NCI-H345 (cell line): ENCODE measurements at places on chromosomes 3 and 15.
A peak's percentile ranks its signal among the peaks of the same experiment; 100 is the strongest.

GRCh38 chr3:113222451-113223086 lies 11.2 kb downstream of the BOC start:
- peak; percentile 67 for DNase-seq

DNA sequence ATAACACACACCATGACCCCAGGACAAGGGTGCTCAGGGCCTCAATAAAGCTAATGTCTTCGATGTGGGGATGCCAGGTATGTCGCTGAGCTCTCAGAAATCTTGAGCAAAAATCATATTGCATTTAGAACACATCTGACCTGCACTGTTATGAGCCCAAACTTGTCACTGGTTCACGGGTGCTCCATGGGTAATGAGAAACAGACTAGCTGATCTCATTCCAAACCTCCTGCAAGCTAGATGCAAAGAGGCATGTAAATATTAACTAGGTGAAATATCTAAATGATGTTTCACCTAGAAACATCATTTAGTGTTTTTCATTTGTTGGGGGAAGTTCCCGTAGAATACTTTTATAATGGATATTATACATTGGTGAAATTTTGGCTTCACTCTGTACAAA lies 549.4 kb downstream of the OCA2 start:
- DNase-seq, result no peak

DNA sequence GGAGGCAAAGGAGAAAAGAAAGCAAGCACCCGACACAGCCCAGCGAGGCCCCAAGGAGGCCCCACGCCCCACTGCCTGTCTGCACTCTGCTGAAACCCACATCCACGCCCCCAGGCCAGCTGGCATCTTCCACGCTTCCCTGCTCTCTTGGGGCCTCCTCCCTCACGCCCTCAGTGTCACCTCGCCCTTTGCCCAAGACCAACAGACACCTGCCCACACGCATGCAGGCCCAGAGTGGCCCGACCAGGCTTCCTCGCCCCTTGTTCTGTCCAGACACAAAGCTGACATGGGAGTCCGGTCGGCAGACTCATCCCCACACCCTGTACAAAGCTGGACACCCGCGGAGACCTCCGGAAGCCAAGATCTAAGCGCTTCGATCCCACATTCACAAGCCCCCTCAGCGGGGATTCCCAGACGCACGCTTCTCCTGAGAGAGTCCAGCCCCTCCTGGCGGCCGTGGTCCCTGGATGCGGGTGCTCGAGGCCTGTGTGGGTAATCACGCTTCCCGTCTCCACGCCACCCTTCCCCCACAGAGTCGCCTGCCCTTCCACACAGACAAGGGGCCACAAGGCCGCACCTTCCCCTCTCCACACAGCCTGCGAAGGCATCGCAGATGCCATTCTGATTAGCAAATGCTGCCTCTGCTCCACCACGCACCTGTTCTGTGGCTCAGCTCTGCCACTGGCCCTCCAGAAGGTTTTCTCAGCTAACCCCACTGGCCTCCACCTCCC lies 176.6 kb downstream of the XXYLT1 start:
- no peak for DNase-seq

- no peak for DNase-seq
Measured at GRCh38 chr15:63712828-63713520, 115.8 kb downstream of the FBXL22 start.

DNA sequence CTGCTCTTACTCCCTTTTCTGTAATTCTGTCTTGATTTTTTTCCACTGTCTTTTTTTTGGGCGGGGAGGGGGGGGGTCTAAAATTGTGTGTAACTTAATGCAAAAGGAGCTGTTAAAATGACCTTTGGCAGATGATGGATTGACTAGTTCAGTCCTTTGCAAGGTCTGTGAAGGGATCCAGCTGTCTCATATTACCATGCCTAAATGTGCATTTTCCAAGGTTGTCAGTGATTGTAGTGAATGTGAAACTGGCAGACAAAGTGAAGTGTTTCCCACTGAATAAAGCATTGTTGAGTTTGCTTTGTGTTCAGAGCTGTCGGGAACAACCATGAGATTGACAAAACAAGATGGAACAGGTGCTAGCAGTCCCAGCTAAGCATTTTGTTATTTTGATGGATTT lies 110.1 kb upstream of the SKOR1 start:
- DNase-seq, result peak; percentile 78

GRCh38 chr3:61664105-61664482 lies 102.7 kb downstream of the PTPRG start:
- no peak for DNase-seq

DNA sequence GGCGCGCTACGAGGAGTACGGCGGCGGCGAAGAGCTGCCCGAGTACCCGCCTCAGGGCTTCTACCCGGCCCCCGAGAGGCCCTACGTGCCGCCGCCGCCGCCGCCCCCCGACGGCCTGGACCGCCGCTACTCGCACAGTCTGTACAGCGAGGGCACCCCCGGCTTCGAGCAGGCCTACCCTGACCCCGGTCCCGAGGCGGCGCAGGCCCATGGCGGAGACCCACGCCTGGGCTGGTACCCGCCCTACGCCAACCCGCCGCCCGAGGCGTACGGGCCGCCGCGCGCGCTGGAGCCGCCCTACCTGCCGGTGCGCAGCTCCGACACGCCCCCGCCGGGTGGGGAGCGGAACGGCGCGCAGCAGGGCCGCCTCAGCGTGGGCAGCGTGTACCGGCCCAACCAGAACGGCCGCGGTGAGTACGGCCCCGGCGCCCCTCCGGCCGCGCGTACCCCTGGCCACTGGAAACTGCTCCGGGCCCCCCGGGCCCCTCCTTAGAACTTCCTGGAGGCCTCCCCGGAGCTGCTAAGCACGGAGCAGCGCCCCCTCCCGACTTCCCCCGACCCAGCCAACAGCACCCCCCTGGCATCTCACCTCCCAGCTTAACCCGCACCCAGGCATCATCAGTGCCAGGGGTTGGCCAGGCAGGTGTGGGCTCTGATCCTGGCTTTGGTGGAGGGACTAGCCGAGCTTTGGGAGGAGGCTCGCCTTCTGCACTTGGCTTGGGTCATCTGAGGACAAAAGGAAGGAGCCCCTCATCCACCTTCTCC lies 1.4 kb downstream of the LOXL1 start:
- DNase-seq, result peak; percentile 74

DNA sequence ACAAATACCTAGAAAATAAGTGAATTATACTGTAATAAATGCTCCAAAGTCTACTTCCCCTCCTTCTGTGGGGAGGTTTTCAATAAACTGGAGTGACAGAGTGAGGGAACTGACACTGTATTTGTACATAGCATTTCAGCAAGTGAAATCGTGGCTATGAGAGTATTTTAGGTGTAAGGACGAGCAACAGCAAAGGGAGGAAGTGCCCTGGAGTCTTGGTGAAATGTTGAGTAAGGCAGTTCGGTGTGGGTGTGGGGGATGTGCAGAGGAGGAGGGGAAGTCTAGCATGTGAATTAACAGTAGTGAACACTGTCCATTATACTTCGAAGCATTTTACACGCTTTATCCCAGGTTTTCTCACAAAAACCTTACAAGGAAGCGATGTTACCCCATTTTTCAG lies 18.1 kb upstream of the P2RY13 start:
- no peak for DNase-seq

DNA sequence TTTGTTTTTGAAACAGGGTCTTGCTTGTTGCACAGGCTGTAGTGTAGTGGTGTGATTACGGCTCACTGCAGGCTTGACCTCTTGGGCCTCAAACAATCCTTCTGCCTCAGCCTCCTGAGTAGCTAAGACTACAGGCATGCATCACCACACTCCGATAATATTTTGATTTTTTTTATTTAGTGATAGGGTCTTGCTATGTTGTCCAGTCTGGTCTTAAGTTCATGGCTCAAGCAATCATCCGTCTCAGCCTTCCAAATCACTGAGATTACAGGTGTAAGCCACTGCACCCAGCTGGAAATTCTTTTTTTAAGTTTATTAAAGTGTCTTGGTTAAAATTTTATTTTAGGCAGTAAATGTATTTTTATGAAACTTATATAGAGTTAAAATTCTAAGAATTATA lies 32.2 kb upstream of the RAP2B start:
- DNase-seq, result no peak

GRCh38 chr3:136195258-136196063 lies 674 bp downstream of the MSL2 start:
- peak; percentile 66 for DNase-seq

- no peak for DNase-seq
Measured at GRCh38 chr3:3101660-3102458, 8.3 kb downstream of the IL5RA start.

GRCh38 chr15:39539466-39539865 lies 41.4 kb upstream of the THBS1 start:
- no peak for DNase-seq

GRCh38 chr15:86849558-86850285 lies 770.1 kb downstream of the AGBL1 start:
- DNase-seq, result no peak

DNA sequence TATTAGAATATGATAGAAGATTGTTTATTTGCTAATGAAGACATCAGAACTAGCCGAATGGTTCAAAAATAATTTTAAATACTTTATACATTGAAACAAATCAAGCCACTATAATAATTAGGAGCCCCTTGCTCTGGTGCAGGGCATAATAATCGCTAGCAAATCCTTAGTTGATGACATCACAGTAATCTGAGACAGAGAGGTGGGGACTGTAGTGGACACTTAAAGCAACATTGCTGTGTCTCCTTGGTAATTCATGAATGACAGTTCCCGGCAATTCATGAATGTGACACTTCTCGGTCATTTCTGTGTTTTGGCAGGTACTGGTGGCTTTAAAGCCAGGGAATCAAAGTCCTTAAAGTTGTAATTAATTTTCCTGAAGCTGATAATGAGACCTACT lies 114.3 kb downstream of the PPM1L start:
- no peak for DNase-seq

DNA sequence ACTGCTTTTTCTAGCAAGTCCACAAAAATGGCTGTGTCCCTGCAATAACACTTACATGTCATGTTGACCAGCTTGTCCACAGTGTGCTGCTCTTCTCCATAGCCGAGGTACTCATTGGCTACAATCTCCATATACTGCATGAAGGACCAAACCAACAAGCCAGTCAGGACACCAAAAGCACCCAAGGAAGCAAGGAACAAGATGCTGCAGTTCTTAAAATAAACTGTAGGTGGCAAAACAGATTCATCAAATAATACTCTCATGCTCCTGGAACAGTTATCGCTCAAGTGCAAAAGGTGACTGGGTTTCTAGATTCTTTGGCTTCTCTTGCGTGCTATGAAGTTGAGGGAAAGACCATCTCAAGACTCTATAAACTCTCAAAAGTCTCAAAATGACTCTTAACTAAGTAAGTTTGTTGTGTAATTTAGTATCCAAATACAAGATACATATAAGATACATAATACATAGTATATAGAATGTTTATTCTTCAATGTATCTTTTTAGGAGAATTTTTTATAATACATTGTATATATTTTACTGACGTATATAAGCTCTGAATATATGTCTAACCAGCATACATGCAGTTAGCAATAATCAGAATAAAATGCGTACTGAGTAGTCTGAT lies 57.0 kb downstream of the NEK10 start:
- DNase-seq, result peak; percentile 42

GRCh38 chr3:141313093-141313683 lies 55.1 kb upstream of the ZBTB38 start:
- DNase-seq, result no peak

GRCh38 chr15:54843006-54843405 lies 353.7 kb downstream of the RSL24D1 start:
- no peak for DNase-seq

GRCh38 chr15:92056875-92057274 lies 203.4 kb downstream of the SLCO3A1 start:
- no peak for DNase-seq

DNA sequence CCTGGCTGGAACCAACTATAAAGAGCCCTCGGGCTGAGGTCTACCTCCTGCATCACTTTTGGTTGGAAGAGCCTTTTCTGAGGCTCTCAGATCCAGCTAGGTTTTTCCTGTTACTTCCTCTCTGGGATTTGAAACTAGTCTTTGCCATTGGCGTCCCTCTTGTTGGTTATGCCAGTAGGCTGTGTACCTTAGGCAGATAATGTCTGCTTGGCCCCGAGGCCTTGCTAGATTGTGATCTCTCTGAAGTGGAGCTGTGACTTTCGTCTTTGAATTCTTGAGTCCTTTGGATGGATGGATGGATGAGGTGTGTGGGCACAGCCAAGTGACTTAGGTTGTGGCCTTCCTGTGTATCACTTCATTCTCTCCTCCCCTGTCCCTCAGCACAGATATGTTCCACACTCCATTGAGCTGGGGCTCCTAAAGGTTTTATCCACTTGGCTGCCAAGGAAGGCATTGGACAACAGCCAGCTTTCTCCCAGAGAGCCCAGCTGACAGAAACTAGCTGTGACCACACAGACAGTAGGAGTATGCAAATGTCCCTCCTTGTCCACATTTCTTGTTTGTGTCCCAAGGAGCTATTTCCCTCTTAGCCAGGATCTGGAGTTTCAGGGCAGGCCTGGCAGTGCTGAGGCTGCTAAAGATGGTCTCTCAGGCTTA lies 7.9 kb upstream of the DNAJC17 start:
- no peak for DNase-seq

- DNase-seq, result no peak
Measured at GRCh38 chr15:38652998-38653397, 88.4 kb upstream of the RASGRP1 start.

- no peak for DNase-seq
Measured at GRCh38 chr3:197325773-197326172, 27.4 kb upstream of the DLG1 start.

- DNase-seq, result no peak
Measured at GRCh38 chr3:143237077-143237627, 117.6 kb downstream of the CHST2 start.

DNA sequence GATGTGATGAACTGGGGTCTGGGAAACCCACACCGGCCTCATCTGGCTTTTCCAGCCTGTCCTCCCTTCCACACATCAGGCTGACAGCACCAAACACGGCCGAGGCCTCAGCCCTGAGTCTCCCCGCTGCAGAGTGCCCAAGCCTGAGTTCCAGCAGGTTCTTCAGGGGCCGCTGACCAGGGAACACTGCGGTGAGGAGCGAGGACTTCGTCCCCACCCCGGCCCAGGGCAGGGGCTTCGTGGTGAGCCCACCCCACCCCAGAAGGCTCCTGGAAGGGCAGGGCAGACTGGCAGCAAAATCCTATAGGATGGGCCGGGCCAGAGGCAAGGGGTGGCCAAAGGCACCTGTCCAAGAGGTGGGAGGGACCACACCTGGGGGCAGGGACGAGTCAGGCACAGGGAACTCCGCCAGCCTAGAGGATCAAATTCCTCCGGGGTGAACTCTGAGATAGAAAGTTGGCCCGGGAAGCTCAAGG lies at the start of gene SLC51A:
TSS of gene SLC51A (plus strand) at position 446 of the 476 bp plus-strand sequence. CDS start 179 bp downstream, outside the sequence.
- no peak for DNase-seq

DNA sequence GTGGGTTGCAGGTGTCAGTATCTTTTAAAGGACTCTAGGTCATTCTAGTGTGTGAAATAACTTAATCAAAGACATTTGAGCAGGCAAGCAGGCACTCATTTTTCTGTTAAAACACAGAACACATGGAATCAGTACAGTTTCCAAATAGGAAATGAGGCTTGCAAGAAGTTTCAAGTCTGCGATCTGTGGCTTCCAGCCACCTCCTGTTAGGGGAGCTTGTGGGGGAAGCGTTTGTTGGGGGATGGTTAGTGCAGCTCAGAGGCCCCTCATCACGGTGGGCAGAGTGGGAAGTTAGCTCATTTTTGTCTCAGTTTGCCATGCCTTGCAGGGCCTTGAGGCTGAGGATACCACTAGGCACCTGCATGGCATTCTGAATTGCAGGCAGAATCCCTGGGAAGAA lies 59.9 kb downstream of the SLC6A11 start:
- DNase-seq, result no peak

- DNase-seq, result no peak
Measured at GRCh38 chr3:79255292-79255691, 512.5 kb downstream of the ROBO1 start.

GRCh38 chr3:81279481-81280379 lies 481.7 kb downstream of the GBE1 start:
- no peak for DNase-seq

GRCh38 chr3:112598731-112599130 lies 36.9 kb downstream of the SLC35A5 start:
- DNase-seq, result no peak

- DNase-seq, result no peak
Measured at GRCh38 chr3:139759470-139759869, 81.7 kb upstream of the NMNAT3 start.
